ENCODE measurements at places on chromosomes 7 and 10.

- DNase-seq = no peak
Measured at GRCh38 chr10:123165445-123166072, 11.4 kb downstream of the BUB3 start.

GRCh38 chr7:35254496-35255442, 869 bp upstream of the TBX20 start:
- no peak for DNase-seq

DNA sequence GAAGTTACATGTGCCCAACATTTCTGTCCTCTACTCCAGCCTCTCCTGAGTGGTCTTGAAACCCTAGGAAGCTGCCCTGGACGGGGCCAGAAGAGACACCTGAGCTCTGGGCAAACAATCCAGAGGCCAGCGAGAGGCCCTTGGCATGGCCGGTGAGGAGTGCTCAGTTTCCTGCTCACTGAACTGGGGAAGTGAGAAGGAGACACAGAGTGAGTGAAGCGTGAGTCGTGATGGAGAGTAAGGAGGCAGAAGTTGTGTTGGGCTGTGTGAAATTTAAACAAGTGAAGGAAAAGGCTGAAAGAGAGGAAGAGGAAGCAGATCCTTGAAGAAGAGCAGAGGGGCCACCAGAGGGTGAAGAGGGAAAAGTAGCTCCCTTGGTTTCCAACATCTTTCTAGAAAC, 73.2 kb downstream of the WNT2 start:
- DNase-seq = no peak

GRCh38 chr10:2978111-2978510, 89.2 kb upstream of the PFKP start:
- no peak for DNase-seq

DNA sequence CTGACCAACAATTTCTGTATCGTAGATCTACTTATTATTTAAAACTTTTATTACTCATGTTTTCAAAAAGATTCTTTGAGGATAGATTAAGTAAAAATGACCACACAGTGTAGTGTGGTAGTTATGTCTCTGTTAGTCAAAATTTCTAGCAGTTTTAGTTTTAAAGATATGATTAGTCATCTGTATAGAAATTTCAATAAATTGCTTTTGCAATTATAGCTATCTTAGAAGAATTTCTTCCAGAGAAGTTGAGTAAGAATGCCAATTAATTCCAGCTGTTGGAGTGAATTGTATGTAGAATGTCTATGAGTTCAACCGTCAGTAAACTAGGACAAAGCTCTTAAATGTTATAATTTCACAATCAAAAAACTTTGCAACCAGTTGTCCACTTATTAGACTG, 229.7 kb downstream of the CDK14 start:
- DNase-seq = no peak

DNA sequence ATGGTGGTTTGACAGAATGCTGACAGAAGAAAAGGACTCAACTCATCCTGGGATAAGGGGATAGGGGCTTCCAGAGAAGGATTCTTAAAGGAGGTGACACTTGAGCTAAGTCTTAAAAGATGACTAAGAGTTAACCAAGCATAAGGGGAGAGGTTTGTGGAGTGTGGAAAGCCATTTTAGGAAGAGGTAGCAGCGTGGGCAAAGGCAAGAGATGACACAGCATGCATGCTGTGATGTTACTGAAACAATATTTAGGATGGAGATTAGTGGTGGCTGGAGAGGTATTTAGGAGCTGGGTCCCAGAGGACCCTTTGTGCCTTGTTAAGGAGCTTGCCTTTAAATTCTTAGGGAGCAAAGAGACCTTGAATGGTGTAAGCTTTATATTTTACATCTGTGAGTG, 65.1 kb downstream of the SPAG6 start:
- DNase-seq = no peak

GRCh38 chr7:99128076-99128950, 15.6 kb downstream of the SMURF1 start:
- DNase-seq = no peak

- no peak for DNase-seq
Measured at GRCh38 chr10:7260912-7261311, 149.9 kb downstream of the SFMBT2 start.

GRCh38 chr7:154482863-154483262, 430.7 kb downstream of the DPP6 start:
- DNase-seq = no peak

DNA sequence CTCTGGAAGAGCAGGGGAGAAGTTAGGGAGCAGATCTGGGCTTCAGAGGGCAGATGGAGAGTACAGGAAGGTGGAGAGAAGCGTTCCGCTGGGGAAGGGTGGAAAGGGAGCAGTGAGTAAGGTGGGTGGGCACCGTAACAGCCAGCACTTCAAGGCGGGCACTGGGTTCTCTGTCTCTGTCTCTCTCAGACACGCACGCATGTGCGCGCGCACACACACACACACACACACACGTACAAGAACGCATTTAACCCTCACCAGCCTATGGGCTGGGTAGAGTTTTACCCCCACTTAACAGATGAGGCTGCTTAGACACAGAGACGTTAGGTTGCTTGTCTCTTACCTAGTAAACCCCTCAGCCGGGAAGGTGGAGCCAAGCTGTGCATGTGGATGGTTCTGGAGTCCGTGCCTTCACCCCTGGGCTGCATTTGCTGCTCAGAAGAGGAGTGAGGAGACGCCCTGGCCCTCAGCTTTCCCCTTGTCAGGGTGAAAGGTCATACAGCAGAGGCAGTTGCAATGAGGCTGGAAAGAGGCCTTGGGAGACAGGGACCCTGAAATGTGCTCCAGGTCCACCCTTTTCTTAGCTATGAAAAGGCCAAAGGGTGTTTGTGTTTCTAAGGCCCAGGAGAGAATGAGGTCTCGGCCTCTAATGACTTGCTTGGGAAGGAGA, 16.0 kb downstream of the ADCYAP1R1 start:
- DNase-seq = no peak

DNA sequence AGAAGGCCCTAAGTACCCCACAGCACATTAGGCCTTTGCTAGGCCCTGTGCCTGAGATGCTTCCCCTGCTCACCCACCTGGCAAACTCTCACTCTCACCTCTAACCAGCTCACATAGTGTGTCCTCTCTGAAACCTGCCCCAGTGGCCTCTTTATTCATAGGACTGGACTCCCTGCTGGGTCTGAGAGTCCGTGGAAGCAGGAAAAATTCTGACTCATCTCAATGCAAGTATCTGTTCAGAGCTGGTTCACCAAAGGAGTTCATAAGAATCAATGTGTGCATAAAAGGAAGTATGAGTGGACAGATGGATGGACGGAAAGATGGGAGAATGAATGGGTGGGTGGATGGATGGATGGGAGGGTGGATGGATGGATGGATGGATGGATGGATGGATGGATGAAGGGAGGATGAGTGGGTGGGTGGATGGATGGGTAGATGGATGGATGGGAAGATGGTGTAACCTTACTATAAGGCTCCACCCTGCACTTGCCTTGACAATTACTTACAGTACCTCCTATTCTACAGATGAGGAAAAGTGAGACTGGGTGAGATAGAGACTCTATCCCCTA, 111.2 kb upstream of the ZMIZ1 start:
- no peak for DNase-seq

GRCh38 chr7:41567731-41568114, 135.2 kb downstream of the INHBA start:
- no peak for DNase-seq

DNA sequence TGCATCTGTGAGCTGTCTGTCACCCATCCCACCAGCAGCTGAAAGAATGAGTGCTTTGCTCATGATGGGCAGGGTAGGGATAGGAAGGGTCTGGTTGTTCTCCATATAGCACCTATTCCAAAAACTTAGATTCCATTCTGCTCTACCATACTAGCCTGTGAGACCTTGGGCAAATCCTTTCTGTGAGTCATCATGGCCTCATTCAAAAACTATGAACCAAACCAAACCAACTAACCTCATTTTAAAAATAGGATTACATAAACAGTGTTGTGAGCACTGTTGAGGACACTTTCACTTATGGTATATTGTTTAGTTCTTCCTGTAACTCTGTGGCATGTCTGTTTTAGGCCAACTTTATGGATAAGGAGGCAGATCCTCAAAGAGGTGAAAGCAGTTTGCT, 30.9 kb upstream of the STEAP4 start:
- DNase-seq = no peak

GRCh38 chr7:92292981-92293380, 47.2 kb downstream of the ANKIB1 start:
- DNase-seq = no peak

GRCh38 chr10:115882021-115882420, 391.0 kb downstream of the GFRA1 start:
- DNase-seq = no peak

- DNase-seq = no peak
Measured at GRCh38 chr10:116712519-116712918, 29.8 kb downstream of the HSPA12A start.

DNA sequence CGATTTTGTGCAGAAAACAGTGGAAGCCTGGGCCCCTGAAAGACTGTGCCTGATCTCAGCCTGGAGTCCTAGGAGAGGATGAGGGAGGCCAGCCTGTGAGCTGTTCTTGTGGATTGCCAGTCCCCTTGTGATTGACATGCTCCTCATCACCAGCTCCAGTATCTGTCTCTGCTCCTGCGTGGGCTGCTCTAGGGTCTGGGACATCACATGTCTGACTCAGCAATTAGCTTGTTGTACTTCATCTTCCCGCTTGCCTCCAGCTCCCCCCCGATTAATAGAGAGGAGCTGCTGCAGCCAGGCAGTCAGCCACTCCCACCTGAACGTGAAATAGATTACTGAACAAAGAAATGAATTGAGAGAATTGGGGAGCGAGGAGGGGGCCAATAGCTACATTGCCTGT, 99.6 kb upstream of the TBX20 start:
- DNase-seq = no peak

DNA sequence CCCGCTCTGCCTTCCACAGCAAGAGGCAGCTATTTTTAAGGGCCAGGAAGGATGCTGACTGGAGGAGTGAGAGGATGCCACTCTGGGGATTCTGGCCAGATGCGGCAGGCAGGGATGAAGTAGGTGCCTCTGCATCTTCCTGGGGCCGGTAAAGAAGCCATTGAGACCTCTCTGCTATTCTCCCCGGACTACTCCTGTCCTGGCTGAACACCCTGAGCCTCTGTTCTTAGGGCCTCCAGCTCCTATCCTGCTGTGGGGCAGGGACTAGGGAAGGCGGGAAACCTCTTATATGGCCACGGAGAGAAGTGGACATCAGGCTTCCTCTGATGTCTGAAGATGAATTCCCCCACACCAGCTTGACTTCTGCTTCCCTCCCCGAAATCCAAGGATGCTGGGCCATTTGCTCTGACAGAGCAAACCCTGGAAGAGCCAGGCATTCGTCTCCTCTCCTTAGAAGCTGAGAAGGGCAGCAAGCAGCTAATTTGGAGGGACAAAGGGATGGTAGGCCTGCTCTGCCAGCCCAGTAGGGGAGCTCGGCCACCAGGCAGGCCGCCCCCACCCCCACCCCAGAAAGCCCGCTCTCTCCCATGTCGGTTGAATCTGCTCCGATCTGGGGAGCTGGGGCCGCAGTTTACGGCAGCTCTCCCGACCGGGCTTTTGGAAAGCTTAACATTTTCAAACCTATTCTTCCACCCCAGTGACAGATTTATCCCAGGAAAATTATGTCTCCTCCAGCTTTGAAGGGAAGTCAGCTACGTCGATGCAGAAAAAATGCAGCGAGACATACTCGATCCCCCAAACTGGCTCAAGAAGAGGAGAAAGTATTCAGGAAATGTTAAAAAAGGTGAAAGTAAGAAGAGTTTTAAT, 2.8 kb downstream of the FGF8 start:
- DNase-seq = no peak

GRCh38 chr7:41877118-41877517, 174.2 kb upstream of the INHBA start:
- DNase-seq = no peak

GRCh38 chr7:133167300-133167699, 85.4 kb upstream of the CHCHD3 start:
- no peak for DNase-seq

- DNase-seq = no peak
Measured at GRCh38 chr7:155567646-155568332, 21.4 kb upstream of the CNPY1 start.

- DNase-seq = no peak
Measured at GRCh38 chr10:105605918-105606317, 964.8 kb downstream of the SORCS3 start.

DNA sequence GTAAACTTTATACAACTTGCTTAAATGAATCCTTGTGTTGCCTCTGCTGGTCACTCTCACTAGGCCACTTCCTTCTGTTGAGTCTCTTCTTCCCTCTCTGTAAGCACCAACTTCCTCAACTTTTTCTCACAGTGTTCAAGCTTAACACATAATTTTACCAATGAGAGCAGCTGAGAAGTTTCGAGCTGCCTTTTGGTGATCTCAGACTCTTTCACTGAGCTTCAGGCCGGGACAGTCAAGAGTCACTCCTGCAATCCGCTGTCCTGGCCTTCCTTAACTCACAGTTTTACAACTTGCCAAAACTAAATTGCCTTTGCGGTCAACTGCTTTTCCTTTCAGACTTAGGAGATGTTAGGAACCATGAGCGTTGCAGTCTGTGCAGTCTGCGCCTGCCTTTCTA, 47.4 kb downstream of the PRPF18 start:
- no peak for DNase-seq

GRCh38 chr10:72056932-72057751, 31.2 kb downstream of the SPOCK2 start:
- DNase-seq = no peak

- no peak for DNase-seq
Measured at GRCh38 chr10:69867699-69868558, 66.2 kb downstream of the COL13A1 start.

- no peak for DNase-seq
Measured at GRCh38 chr7:142488036-142488633, 230.3 kb upstream of the PRSS58 start.

- no peak for DNase-seq
Measured at GRCh38 chr7:132438926-132439325, 137.3 kb downstream of the PLXNA4 start.

GRCh38 chr7:22996470-22996869, 17.5 kb downstream of the HYCC1 start:
- no peak for DNase-seq

- DNase-seq = no peak
Measured at GRCh38 chr10:32141018-32141807, 85.0 kb upstream of the KIF5B start.

- DNase-seq = no peak
Measured at GRCh38 chr7:158743219-158743618, 38.6 kb upstream of the NCAPG2 start.

DNA sequence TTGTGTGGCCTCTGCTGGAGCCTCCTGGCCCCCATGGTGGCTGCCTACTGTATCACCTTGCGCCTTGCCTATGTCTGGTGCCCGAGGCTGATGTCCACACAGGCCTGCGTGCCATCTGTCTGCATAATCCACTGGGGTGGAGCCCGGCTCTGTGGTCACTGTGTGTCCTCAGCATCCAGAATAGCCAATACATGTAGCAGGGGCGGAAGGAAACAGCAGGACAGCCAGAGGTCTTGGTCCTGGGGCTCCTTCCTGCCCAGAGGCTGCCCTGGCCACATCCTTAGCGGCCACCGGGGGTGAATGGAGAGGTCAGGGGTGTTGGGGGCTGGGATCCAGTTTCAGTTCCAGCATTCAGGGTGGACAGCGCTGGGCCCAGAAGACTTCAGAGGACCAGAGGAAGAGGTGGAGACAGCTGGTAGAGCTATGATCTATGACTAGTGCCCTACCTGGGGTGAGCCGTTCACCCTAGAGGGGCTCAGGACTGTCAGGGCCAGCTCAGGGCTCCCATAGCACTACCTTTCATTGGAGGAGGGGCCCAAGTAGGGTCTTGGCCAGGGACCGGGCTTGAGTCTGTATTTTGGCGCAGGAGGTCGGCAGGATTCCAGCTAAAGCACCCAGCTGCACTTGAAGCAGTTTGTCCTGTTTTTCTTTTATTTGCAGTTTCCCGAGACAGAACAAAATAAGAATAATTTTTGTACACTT, 15.9 kb downstream of the YKT6 start:
- no peak for DNase-seq

All from activated CD4-positive, alpha-beta T cell treated with anti-CD3 and anti-CD28 coated beads for 1 hour (primary cell).